Chondrocyte (in vitro differentiated cells): ENCODE measurements at places on chromosomes 1 and 21.

DNA sequence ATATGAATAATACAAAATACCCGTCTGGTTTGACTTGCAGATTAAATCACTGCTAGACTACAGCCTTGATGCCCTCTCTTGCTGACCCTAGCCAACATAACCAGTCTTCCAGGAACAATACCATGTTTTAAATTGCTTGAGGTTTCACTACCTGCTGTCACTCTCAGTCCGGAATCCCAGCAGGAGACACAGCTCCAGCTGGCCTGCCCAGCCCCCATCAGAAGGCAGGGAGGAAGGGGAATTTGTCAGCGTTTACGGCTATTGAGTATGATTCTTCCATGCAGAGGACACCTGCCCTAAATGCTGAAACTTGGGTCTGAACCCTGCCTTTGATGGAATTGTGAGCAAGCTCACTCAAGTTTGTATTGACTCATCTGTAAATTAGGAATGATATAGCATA, 33.0 kb downstream of the ZNF496 start:
- H3K27ac ChIP-seq: no peak overlapping the region
- H3K4me1 ChIP-seq: peaks cover 19% of the 10 kb centered on the region
- no peak overlapping the region for H3K4me3 ChIP-seq
- no peak for DNase-seq
- no peaks in the 10 kb centered on the region for H3K27me3 ChIP-seq
- peaks cover 29% of the 10 kb centered on the region for H3K36me3 ChIP-seq

- no peak overlapping the region for H3K4me3 ChIP-seq
- peaks cover 18% of the 10 kb centered on the region for H3K36me3 ChIP-seq
- no peak for DNase-seq
- no peaks in the 10 kb centered on the region for H3K27me3 ChIP-seq
- no peak overlapping the region for H3K27ac ChIP-seq
Measured at GRCh38 chr1:92623187-92623778, 136.6 kb upstream of the GFI1 start.

DNA sequence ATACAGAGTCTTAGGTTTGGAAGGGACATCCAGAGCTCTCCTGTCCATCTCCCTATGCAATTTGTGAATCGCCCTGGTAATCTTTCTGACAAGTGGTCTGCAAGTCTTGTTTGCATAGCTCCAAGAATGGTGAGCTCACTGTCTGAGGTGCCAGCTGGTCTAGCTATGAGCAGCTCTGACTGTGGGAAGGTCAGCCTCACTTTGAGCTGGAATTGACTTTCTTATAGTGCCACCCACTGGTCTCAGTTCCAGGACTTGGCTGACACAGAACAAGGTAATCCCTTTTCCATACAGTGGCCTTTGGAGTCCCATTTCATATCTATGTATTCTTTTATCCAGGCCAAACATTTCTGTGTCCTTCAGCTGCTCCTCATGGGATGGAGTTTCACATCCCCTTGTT, 95.6 kb upstream of the C8B start:
- no peaks in the 10 kb centered on the region for H3K36me3 ChIP-seq
- H3K4me1 ChIP-seq: peaks cover 4% of the 10 kb centered on the region
- H3K4me3 ChIP-seq: no peak overlapping the region
- H3K27ac ChIP-seq: no peak overlapping the region

GRCh38 chr1:60271041-60271440, 197.5 kb upstream of the C1orf87 start:
- no peaks in the 10 kb centered on the region for H3K27me3 ChIP-seq
- H3K27ac ChIP-seq: no peak overlapping the region
- H3K36me3 ChIP-seq: peaks cover 2% of the 10 kb centered on the region
- H3K4me3 ChIP-seq: no peak overlapping the region

GRCh38 chr21:42669041-42669440, 15.6 kb downstream of the PDE9A start:
- H3K27ac ChIP-seq: no peak overlapping the region
- H3K36me3 ChIP-seq: no peaks in the 10 kb centered on the region
- peaks cover 26% of the 10 kb centered on the region for H3K27me3 ChIP-seq
- peaks cover 25% of the 10 kb centered on the region for H3K4me1 ChIP-seq
- no peak for DNase-seq

GRCh38 chr1:33235521-33235920, 20.8 kb upstream of the ZNF362 start:
- no peaks in the 10 kb centered on the region for H3K36me3 ChIP-seq
- no peak overlapping the region for H3K27ac ChIP-seq
- H3K4me1 ChIP-seq: peaks cover 11% of the 10 kb centered on the region
- no peaks in the 10 kb centered on the region for H3K27me3 ChIP-seq
- no peak for DNase-seq
